ENCODE measurements at places on chromosomes 2 and 18.

DNA sequence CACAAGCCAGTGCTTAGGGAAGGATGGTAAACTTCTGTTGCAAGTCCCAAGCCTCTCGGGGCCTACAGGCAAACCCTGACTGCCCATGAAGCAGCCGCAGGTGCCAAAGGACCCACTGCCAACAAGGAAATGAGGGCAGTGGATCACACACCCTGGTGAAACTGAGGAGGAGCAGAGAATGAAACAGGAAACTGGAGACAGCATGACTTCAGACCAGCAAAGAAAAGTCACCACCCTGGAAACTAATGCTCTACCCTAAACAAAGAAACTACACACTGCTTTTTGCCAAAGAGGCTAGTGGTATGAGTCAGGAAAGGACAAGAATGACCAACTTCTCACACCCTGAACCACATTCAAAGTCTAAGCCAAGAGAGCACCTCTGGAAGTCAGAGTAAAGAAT lies 97.2 kb downstream of the MYO5B start:
- DNase-seq = no peak

GRCh38 chr2:1598800-1599199 lies 145.5 kb downstream of the PXDN start:
- no peak for DNase-seq

DNA sequence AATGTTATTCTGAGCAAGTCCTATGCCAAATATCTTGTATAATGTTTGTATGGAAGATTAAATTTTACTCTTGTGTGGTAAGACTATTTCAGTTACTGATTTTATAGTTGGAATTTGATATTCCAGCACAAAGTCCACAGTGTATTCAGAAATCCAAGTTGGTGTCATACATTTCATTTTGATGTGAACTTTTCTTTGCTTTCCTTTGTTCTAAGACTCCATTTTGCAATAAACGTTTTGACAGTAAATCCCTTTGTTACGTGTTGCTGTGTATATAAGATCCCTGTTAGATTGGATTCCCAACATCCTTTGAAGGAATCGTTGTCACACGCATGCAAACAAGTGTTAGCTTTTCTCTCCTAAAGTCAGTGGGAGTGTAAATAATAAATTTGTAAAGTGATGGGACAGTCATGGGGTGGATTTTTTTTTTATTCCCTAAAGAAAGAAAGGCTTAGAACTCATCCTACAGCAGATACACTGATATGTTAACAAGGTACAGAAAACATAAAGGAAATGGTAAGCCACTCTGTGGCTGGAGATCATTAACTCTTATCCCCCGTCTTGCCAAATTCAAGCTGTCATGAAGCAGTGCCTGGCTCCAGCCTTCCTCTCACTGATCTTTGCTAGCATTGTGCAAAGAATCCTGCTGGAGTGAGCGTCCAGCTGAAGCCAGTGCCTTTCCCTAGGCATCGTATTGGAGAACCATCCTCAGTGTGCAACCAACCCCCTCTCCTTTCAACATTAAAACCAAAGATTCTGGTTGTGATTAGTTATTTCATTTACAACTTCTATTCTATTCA lies 127.6 kb upstream of the CDCA7 start:
- no peak for DNase-seq

DNA sequence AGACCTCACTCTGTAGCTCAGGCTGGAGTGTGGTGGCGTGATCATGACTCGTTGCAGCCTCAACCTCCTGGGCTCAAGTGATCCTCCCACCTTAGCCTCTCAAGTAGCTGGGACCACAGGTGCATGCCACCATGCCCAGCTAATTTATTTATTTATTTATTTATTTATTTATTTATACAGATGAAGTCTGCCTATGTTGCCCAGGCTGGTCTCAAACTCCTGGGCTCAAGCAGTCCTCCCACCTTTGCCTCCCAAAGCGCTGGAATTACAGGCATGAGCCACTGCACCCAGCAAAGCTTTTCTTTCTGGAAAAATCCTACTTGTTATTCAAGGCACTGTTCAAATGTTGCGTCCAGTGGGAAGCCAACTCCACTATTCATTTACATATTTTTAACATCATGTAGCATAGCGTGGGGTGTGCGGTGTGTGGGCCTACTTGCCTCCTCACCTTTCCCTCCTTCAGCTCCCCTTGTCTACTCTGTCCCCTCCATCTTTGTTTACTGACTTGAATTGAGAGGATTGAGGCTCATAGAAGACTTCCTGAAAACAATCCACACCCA lies 6.8 kb upstream of the RHOB start:
- DNase-seq = no peak

DNA sequence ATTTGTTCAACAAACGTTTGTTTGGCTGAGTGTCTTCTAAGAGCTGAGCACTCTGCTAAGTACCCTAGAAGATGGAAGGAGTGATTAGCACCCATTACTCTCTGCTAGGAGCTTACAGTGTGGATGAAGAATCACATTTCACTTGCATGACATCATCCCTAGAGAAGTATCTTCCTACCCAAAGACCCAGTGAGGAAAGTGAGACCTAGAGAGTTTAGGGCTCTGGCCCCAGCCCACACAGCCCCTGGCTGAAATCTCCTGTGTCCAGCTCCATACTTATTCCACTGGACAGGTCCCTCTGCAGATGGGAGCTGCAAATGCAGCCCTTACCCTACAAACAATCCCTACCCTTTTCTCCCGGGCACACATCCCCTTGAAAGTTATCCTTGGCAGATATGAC lies 26.8 kb upstream of the EPAS1 start:
- peak; percentile 27 for DNase-seq

DNA sequence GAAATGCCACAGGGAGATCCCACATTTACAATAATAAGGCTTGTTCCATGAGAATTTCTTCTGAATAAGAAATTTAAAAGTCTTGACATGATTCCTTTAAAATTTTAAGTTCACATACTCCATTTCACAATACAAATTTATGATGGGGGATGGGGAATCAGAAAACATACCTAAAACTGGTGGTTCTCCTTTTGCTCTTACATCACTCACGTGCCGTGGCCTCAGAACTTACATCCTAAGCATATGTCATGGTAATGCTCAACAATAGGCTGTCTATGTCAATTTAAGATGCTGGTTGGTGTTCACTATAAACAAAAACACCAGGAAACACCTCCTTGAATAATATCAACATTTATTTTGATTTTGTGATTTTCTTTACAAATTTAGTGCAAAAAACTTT lies 12.8 kb downstream of the UPP2 start:
- DNase-seq = no peak

GRCh38 chr18:45107425-45107824 lies 426.7 kb downstream of the SETBP1 start:
- DNase-seq = no peak

DNA sequence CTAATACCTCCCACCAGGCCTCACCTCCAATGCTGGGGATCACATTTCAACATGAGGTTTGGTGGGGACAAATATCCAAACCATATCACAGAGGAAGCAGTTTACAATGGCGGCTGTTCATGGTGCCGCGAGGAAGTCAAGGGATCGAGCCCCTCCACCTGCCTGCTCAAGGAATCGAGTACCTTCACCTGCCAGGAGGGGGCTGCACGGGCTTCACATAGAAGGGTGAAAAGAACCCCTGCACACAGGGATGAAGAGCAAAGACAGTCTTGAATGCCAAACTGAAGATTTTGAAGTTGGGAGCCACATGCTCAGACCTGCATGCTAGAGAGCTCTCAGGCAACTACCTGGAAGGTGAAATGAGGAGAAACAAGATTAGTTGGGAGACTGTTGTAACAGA lies 110.3 kb downstream of the KCNF1 start:
- no peak for DNase-seq
